ENCODE measurements at places on chromosomes 12 and 14. TPM values are rescaled to one million over a fixed set of nuclear protein-coding genes. Genes with fewer than 3 reads are reported as not detected.

Gene SAMD15
- 0.23 TPM for total RNA-seq

Gene BATF
- 1.0 TPM for total RNA-seq

Gene SLC17A8
- not detected for total RNA-seq

Gene KRT86
- total RNA-seq: 0.81 TPM

Gene PTPRQ
- not detected for total RNA-seq

Gene OR6J1
- not detected for total RNA-seq

Gene GALNT8
- total RNA-seq: 1.1 TPM

Gene ACRBP
- total RNA-seq: 0.31 TPM

GRCh38 chr12:50579757-50580267, 75.0 kb downstream of the DIP2B start:
- DNase-seq: no peak

DNA sequence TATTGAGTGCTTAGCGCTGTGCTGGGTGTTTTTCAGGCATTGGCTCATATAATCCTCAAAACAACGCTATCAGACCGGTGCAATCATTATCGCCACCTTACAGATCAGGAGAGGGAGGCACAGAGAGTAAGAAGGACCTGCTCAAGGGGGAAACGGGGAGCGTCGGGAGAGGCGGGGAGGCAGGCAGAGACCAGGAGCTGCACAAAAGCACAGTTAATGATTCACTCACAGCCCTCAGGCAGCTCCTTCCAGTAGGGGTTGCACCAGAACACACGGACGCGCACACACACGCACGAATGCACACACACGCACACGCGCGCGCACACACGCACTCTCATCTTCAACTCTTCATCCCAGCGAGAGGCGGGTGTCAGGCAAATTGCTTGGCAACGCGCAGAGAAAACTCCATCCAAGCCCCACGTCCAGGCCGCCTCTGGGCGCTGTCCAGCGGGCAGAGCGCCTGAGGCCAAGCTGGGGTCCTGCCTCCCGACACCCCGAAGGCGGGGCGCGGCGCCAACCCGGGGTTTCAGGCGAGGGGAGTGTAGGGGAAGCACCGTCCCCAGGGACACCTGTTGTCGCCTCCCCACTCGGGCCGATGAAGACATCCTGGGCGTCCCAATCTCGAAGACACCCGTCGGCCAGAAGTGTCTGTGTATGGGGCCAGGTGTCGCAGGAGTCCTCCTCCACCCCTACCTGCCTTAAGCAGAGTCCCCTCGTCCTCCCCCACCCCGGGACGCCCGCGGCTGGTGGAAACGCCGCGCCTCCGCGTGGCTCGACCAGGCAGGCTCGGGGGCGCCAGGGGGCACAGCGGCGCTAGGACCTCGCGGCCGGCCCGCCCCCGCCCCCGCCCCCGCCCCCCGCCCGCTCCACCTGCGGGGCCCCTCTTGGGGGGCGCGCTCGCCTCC, 35.5 kb upstream of the STON2 start:
- DNase-seq: peak; percentile 26

DNA sequence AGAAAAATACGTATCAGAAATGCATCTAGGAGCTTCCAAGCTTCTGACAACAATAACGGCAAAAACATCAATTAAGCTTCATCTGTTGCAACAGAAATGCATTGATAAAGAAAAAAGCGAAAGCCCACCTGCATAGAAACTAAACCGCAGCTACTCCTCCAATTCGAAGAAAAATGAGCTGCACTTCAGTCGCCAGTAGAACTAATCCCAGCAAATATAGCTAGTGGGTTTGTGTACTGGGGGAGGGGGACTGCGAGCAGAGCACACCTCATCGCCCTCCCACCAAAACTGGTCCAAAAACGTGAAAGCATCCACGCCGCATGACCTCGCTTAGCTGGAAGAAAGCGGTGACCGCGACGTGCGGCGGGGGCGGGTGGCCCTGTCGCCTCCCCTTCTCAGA, 1.2 kb downstream of the SLC35F4 start:
- DNase-seq: no peak

- DNase-seq: no peak
These were observed 17.5 kb downstream of the CAMKK2 start for GRCh38 chr12:121279071-121279375.

- DNase-seq: no peak
These were observed 98.8 kb downstream of the DICER1 start for GRCh38 chr14:95058491-95058890.

DNA sequence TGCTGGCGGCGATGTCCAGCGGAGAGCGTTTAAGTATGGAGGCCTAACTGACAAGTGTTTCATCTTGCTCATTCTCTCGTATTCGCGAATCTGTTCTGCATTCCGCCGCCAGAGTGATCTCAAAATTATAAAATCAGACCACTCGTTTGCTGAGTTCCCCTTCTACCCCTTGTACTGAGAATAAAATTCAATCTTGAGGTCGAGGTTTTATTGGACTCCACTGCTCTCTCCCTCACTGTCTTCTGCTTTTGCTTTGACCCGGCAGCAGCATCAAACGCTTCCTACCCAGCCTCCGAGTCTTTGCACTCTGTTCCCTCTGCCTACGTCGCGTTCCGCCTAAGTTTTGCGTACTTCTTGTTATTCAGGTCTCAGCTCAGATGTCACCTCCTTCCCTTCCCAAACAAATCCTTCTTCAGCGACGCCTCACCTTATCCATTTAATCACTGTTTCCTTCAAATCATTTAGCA, 462 bp downstream of the KNTC1 start:
- peak; percentile 67 for DNase-seq

DNA sequence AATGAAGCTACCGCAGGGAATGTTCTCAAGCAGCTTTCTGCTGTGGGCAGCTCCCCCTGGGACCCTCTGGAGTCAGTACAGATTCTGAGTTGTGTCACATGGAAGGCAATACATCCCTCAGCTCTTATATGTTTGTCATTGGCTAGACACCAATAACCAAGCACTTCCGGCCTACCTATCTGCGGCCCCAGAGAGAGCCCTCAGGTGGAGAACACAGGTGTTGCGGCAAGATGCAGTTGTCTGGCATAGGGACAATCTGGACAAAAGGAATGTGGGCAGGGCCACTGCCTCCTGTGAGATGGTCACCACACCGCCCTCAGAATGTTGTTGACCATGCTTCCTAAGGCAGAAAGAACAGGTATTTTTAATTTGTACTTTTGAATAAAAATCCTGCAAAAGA, 118.7 kb downstream of the BRMS1L start:
- peak; percentile 62 for DNase-seq

GRCh38 chr12:38516418-38516817, 199.8 kb downstream of the ALG10B start:
- no peak for DNase-seq

DNA sequence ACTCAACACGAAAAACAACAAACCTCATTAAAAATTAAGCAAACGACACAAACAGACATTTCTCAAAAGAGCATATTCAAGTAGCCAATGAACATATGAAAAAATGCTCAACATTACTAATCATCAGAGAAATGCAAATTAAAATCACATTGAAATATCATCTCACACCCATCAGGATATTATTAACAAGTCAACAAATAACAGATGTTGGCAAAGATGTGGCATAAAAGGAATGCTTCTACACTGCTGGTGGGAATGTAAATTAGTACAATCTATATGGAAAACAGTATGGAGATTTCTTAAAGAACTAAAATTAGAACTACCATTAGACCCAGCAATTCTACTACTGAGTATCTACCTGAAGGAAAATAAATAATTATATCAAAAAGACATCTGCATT, 182.2 kb downstream of the KITLG start:
- DNase-seq: no peak

DNA sequence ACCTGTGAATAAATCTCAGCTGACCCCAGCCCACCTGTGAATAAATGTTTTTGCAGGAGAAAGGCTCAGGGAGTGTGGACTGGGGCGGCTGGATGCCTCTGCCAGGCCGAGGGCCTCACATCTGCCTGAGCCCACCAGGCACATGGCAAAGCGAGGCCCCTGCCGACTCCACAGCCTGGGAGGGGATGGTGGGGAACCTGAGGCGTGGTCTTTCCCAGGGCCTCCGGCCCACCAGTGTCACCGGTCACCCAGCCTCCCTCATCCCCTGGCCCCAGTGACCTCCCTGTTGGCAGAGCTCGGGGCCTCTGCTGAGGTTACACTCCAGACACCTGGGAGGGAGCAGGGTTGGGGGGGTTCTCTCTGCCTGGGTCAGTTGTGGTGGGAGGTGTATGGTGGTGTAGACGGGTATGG, 8.2 kb downstream of the NOC4L start:
- no peak for DNase-seq

DNA sequence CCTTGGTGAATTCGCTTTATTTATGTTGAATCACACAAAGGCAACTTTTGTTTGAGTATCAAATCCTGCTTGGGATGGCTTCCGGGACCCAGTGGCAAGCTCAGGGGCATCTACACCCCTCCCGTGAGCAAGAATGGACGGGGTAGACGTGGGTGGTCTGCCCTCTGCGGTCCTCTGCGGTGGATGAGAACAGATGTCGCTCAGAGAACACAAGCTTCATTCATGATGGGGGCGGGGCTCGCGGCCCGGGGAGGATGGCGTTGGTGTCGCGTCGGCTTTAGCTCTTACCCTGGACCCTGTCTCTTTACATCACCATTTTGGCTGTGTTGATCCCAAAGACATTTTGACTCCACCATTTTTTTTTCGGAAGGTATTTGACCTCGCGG, 158.5 kb upstream of the RTL1 start:
- no peak for DNase-seq

DNA sequence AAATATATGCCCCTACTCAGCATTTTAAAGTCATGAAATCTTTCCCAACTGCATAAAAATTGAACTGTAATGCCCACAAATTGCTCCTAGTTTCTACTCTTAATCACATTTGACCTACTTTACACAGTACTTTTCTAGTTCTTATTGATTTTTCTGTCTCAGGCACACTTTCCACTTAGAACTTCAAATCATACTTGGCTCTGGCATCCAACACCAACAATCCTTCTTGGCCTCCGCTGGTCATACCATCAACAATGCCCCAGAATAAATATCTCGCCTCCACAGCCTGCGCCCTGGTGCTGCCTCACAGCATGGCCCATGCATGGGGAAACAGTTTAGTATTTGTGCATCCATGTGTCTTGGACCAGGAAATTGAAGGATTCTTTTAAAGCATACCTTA, 107.5 kb upstream of the SYT10 start:
- DNase-seq: no peak

DNA sequence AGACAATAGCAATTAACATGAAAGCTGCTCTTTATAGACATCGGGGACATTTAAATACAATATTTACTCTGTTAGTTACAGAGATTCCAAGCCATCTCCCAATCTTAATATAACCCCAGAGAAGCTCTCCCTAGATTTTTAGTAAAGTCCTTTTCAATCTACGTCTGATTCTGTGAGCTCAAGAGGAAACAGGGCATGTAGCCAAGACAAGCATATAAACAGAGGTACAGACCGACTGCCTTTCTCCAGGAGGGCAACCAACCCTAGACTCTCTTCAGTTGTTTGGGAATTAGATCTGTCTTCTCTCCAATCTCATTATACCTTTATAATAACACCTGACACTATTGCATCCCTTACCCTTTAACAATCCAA, 57.4 kb downstream of the TMTC1 start:
- DNase-seq: no peak

- no peak for DNase-seq
These were observed 147.8 kb upstream of the ATP2B1 start for GRCh38 chr12:89856431-89856830.

GRCh38 chr12:62861586-62861985, 73.4 kb downstream of the PPM1H start:
- no peak for DNase-seq

DNA sequence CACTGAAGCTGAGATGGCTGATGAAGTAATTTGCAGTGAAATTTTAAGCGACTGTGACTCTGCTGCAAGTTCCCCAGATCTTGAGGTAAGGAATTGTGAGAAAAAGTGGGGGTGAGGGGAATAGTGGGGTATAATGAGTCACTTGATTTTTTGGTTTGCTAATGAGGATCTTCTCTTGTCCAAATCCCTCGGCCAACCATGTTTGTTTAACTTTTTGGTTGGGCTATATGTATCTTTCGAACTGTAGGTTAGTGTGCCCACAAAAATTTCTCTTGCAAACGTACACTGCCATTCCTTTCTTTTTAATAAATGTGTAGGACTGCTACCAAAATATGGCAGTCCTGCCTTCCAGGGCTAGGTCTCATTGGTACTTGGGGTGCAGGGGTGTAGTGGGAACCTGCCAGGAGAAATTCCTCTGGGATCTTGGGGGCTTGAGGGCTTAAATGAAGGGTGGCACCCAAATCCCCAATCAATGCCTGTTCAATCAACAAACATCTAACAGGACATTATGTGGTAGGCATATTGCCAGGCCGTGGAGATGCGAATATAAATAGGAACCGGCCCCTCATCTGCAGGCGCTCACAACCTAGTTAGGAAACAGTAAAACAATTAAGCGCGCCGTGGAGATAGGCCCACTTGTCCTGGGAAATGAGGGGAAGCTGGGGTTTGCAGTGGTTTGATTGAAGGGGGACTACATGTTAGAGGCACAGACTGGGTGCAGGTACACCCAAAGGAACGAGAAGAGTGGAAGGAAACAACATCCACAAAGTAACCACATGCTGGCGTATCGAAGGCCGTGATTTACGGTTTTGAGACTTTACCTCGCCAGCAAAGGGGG, 1.3 kb upstream of the PABPN1 start:
- DNase-seq: no peak

- DNase-seq: no peak
These were observed 86.8 kb upstream of the PARP11 start for GRCh38 chr12:3959799-3960560.

DNA sequence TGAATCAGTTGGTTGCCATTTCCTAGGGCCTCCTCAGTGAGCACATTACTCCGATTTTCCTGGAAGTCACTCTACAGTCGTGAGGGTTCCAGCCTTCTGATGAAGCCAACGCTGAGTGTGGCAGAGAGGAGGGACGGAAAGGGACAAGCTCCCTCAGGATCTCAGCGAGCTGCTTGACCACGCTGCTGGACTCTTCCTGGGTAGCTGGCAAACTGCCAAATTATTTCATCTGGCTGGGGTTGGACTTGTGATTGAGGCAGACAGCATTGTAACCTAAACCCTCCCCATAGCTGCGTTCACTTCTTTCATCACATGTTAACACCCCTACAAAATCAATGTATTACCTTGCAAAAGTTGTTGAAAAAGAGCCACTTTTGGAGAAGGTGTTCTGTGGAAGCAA, 69.6 kb upstream of the CHST11 start:
- no peak for DNase-seq

GRCh38 chr14:71444030-71444822, 488.0 kb upstream of the RGS6 start:
- DNase-seq: no peak
